ENCODE measurements at places on chromosomes 1 and 21.

GRCh38 chr21:36602735-36603134 is 96.2 kb upstream of the SIM2 start:
- no peak for DNase-seq

- no peak for DNase-seq
Measured at GRCh38 chr21:42120903-42121535, 49.9 kb downstream of the UMODL1 start.

- no peak for DNase-seq
Measured at GRCh38 chr1:64922336-64922735, 44.0 kb downstream of the JAK1 start.

DNA sequence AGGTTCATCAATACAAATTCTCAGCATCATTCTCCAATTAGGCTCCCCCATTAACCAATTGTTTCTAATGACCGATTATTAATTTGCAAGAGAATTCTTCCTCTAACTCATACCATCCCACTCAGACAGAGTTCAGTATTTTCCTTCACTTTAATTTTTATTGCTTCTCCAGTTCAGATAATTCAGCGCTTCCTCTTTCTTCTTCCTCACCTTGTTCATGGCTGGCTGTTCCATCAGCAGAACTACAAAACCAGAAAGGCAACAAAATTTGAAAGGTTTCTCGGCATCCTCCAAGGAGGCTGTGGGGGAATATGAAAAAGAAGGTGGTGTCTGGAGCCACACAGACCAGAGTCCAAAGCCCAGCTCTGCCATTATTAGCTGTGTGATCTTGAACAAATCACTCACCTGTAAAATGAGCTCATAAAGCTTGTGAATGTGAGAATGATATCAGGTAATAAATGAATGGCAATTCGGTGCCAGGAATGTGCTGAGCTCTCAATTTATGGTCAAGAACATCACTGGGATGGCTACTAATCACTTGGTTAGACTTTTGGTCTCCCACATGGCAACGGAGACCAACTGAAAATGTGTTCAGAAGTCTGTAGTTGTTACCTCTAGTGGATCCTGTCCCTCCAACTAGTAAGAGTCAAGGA is 11.7 kb upstream of the ZNF436 start:
- no peak for DNase-seq

DNA sequence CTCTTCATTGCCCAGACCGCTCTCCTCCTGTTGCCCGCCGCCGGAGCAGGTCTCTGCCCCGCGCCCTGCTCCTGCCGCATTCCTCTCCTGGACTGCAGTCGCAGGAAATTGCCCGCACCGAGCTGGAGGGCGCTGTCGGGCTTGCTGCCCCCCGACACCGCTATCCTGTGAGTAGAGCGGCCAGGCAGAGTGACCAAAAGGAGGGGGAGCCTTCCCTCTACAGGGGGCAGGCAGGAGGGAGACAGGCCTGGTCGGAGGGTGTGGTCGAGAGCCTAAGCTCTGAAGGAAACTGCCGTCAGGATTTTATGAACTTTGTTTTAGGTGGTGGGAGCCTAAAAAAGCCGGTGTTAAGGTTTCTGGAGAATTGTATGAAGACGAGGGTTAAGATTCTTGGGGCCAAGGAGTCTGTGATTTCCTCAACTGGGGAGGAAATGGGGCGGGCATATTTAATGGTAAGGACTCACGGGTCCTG is 517 bp downstream of the LRIG2 start:
- DNase-seq: no peak
